Stimulated activated CD8-positive, alpha-beta memory T cell treated with anti-CD3 and anti-CD28 coated beads, Interleukin-4, amount 100 ng/mL, for 1 hour (primary cell): ENCODE measurements at places on chromosomes 1 and 21.

- no peak for DNase-seq
Measured at GRCh38 chr1:185843986-185844385, 109.8 kb downstream of the HMCN1 start.

DNA sequence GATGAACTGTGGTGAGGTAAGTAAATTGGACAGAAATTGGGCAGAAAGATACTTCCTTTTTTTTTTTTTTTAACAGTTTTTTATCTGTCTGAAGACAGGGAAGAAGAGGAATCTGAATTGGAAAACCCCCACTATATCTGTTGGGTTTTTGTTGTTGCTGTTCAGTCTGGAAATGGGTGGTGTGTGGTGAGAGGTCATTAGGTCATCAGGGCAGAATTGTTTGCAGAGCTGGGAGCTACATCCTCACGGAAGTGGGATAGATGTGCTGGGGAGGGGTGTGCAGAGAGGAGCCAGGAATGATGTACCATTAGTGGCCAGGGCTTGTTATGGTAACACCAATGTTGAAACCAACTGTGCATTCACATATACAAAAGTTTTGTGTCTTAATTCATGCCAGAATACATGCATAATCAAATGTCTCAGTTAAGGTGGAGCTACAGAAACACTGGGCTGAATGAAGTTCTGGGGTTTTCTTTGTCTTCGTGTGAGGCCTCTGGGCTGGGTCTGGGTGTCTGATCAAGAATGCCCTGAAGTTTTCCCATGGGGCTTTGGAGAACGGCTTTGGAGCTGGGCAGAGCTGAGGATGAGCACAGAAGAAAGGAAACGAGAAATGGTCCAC, 12.4 kb downstream of the USP25 start:
- no peak for DNase-seq

GRCh38 chr1:84253891-84254290, 47.6 kb upstream of the SAMD13 start:
- DNase-seq, result no peak

DNA sequence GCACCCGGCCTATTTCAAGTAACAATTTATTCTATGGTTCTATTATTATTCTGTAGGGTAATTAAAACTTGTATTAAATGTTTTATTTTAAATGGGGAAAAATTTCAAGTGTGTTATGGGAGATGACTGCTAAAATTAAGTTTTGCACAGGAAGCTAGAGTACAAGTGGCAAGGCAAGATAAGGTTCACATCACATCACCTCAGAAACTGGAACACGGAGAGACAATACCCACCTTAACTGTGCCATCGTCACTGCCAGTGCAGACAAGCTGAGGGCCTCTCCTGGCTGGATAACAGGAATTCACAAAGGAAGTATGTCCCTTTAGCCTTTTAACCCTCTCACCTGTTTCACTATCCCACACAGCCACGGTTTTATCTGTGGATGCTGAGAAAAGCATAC, 7.6 kb downstream of the SNRNP40 start:
- DNase-seq, result no peak

DNA sequence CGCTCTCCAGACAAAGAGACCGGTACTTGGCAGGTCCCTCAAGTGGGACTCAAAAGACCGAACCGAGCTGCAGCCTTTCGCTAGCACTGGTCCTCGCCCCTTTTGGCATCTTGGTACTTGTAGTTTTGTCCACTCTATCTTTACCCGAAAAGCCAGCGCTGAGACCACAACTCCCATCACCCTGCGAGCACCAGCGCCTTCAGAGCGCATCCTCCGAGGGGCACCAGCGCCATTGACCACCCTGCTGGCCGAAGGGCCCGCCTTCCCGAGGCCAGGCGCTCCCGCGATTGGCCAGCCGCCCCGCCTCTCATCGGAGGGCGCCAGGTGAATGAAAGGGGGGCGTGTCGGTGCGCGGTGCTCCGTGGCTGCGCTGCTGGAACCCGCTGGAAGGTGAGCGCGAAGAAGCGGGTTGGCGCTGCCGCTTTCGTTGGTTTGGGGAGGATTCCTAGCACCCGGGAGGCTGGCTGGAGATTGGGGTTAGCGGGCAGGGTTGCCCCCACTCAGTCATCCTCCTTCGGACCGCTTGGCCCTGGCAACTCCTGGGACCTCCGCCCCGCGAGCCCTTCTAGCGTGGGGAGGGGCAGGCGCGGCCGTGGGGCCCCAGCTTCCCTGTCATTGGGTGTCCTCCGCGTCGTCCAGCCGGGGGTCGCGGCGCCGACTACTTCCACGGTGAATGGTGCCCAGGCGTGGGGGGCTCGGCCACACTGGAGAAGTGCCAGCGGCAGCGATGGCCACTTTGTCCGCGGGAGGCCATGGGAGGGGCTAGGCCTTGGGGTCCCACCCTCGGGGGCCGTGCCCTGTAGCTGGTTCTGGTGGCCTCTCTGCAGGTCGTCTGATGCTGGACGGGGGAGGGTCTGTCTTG, at the start of gene ZBTB8B:
TSS of gene ZBTB8B (plus strand) at position 357 of the 862 bp plus-strand sequence. CDS start 5,553 bp downstream, outside the sequence.
- DNase-seq, result no peak

DNA sequence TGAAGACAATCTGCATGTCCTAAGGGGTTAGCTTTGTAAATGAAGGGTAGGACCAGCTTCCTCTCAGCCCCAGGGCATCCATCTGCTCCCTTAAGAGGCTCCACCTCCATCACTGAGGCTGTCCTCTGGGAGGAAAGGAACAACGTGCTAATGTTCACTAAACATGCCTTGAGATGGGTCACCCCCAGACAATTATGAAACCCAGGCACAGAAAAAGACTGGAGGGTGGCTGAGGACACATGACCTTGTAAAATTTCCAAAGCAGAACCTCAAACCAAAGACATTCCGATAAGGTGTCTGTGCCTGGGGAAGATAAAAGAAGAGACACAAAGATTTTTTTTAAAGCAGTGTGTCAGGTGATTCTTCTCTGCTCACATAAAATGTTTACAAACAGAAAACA, 37.6 kb upstream of the ZNF124 start:
- DNase-seq, result no peak

GRCh38 chr1:19412654-19413053, 72.7 kb downstream of the CAPZB start:
- no peak for DNase-seq

GRCh38 chr1:175599212-175599705, 144.1 kb downstream of the TNR start:
- DNase-seq, result no peak

- DNase-seq, result no peak
Measured at GRCh38 chr1:6144647-6145395, 35.3 kb downstream of the CHD5 start.

GRCh38 chr1:12040457-12041051, 21.3 kb downstream of the MIIP start:
- no peak for DNase-seq

DNA sequence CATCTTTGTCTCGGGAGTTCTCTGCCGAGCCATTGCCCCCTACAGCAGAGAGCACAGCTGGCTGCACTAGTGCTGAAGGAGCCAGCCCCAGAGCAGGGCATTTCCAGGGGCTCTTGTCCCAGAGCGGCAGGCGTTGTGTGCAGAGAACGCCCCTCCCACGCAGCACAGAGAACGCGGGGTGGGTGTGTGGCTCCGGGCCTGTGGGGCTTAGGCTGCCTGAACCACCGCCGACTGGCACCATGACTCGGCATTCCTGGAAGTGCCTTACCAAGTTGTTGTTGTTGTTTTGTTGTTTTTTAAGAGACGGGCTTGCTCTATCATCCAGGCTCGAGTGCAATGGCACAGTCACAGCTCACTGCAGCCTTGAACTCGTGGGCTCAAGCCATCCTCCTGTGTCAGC, 15.8 kb upstream of the DIP2A start:
- DNase-seq, result no peak

- no peak for DNase-seq
Measured at GRCh38 chr1:59290193-59290949, 6.5 kb upstream of the FGGY start.

DNA sequence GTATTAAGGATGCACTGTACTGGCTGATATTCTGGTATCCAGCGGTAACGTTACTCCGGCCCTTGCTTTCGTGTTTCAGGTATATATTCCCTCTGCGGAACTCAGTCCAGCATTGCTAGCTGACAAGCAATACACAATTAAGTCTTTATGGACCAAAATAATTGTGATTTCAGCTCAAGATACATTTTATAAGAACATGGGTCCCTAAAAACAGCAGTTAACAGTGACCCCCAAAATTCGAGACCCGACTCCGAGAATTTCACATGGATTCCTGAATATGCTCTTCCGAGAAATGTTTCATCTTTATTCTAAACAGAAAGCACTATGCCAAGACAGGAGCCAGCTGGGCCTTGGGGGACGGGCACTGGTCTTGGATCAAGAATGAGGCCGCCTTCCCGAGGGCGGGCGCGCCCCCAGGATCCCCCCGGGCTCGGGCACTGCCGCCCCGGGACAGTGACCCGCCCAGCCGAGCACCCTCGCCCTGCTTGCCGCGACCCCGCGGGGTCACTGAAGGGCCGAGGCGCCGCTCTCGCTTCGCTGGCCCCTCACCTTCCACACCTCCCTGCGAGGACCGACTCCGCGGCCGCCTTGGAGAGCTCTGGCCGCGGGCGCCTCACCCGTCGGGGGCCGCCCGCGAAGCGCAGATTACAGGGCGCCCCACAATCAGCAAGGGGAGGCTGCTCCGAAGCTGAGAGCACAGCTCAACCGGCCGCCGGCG, 610 bp downstream of the SCYL3 start:
- no peak for DNase-seq

DNA sequence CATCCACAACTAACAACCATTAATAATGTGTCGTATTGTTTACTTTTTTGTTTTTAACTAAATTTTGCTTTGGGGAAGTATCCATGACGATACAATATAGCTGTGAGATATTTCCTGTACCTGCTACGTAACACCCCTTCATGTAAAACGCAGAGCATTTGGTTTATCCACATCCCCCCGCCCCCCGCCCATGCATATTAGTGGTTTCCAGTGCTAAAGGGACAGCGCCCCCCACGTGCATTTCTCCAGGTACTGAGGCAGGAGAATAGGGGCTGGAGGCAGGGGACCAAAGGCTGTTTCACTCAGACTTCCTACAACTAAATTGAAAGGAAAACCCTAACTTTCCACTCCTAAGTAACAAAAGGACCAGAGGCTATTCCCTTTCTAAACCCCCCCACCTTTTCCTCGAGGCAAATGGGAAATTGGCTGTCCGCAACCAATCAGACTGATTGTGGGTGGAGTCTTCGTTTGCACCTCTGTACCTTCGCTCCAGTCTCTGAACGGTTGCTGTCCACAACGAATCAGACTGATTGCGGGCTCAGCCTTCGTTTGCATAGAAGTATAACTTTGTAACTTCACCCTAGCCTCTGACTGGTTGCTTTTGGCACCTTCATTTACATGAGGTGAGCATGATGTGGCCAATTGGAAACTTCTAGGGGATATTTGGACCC, 12.2 kb upstream of the RIPK4 start:
- DNase-seq, result no peak

GRCh38 chr1:245301162-245301580, 146.4 kb downstream of the KIF26B start:
- no peak for DNase-seq

DNA sequence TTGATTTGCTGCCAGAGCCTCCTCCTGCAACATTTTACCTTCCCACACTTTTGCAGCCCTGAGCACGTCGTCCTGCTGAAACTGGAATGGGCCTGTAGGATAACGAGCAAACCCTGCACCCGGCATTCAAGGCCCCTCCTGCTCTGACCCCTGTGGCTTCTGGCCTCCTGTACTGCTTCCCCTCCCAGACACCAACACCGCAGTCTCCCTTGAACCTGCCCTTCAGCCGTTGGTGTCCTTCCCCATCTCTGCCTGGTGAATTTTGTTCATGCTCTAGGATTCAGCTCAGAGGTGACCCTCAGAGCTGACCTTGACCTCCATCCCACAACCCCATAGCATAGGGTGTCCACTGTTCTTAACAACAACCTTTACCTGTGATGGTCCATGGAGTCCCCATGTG, 535.1 kb downstream of the MATN1 start:
- no peak for DNase-seq

DNA sequence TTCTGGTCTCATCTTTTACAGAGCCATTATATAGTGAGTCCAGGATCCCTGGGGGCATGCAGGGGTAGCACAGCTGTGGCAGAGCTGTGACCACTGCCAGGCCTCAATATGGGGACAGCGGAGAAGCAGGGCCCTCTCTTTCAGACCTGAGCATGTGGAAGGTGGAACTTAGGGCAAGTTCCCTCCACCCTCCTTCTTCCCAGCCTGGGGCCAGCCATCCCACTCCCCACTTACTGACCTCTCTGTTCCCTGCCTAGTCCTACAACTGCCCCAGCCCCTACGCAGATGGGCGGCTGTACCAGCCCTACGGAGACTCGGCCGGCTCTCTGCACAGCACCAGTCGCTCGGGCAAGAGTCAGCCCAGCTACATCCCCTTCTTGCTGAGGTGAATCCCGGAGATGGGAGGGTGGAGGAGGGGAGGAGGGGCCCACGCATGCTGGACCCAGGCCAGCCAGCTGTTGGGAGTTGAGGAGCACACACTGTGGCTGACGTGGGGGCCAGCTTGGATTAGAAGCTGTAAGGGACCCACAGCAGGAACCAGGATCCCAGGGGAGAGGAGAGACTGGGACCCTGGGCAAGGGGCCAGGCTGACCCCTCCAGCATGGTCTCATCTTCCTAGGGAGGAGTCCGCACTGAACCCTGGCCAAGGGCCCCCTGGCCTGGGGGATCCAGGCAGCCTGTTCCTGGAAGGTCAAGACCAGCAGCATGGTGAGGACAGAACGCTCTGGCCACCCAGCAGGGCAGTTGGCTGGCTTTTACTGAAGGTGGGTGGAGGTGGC, 10.7 kb downstream of the PSRC1 start:
- DNase-seq, result no peak

GRCh38 chr1:54397090-54397591, 9.1 kb downstream of the SSBP3 start:
- DNase-seq, result no peak

DNA sequence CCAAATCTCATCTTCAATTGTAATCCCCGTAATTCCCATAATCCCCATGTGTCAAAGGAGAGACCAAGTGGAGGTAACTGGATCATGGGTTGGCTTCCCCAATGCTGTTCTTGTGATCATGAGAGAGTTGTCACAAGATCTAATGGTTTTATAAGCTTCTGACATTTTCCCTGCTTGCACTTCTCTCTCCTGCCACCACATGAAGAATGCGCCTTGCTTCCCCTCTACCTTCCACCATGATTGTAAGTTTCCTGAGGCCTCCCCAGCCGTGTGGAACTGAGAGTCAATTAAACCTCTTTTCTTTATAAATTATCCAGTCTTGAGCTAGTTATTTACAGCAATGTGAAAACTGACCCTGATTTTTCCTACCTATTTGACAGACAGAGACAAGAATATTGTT, 162.5 kb upstream of the SYT6 start:
- no peak for DNase-seq

- no peak for DNase-seq
Measured at GRCh38 chr1:82388679-82389078, 587.9 kb downstream of the ADGRL2 start.
